NCI-H226 (cell line): ENCODE measurements at places on chromosomes 4 and X.

- DNase-seq = peak; percentile 10
Measured at GRCh38 chrX:17689971-17690409, 47.3 kb upstream of the SCML1 start.

DNA sequence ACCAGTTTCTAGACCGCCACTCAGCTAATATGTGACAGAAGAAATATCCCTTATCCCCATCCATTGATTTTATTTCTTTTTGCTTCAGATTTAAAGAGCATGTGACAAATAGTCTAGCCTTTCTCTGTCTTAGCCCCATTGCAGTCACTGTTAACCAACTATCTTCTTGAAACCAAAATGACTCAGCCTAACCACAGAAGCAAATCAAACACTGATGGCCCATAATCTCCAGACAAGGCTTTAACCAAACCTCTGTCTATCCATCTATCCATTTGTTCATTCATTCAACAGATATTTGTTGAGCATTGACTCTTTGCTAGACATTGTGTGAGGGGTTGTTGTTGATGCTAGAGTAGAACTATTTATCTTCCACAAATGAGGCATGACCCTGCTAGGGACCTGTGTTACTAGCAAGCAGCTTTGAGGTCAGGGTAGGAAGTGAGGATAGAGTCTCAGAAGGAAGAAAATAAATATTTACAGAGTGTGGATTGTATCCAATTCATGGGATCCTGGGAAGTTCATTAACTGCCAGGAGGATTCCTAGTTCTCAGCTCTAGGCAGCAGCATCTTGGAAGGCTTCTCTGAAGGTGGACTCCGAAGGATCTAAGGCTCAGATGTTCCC, 22.5 kb downstream of the HNRNPH2 start:
- DNase-seq = no peak

GRCh38 chr4:94641702-94642560, 115.8 kb upstream of the BMPR1B start:
- peak; percentile 65 for DNase-seq

GRCh38 chrX:149650162-149650561, 18.6 kb upstream of the TMEM185A start:
- DNase-seq = no peak

DNA sequence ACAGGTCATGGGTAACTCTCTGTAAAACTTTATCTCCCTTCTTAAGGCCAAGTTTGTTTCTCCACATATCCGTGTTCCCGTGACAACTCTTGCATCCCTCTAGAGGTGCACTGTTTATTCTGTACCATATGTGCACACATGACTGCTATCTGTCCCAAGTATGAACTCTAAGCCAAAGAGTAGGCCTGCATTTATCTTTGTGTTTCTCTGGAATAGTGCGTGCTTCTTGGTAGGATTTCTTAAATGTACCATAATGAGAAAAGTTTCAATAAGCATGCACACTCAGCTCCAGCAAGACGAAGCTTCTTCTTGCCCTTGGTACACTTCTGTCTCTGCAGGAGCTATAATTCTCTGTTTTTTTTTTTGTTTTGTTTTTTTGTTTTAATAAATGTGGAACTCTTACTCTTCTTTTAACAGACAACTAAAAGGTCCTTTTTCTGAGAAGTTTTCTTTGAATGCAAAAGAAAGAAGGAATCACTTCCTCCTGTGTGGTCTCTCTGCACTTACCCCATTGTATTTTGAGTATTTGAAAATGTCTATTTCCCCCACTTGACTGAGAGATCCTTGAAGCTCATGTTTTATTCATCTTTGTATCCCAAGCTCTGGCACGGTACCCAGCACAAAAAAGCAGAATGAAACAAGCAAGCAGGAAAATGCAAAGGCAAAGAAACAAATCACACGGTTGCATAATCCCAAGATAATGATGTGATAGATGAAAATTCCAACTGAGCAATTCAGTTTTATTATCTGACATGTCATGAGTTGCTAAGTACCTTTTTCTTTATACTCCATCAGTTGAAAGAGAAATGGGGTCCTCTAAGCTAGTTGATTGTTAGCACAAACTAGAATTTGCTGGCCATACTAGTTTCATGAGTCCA, 521.9 kb upstream of the BOD1L1 start:
- no peak for DNase-seq

DNA sequence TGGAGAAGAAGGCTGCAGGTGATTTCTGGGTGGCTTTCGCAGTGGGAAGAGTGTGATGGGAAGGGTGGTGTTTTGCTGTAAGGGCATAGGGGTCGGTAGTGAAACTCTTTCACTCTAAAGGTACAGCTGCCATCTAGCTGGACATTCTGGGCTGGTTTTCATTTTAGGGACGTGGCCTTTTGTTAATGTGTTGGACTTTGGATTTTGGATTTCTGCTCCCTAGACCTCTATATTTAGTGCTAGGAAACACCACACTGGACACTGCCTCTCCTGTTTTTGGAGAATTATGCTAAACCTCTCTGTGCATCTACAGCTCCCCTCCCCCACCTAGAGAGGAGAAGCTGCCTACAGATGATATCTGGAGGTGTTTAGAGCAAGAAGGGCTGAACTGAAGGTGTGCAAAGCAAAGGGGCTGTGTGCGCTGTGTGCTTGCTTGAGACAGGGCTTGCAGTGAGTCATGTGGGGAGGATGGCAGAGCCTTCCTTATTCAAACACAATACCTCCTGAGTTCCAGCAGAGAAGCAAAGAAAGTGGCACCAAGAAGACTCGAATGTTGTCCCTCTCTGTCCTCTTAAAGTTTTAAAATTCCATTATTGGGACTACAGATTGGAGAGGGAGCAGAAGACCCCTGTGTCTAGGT, 47.9 kb downstream of the STARD8 start:
- peak; percentile 4 for DNase-seq

DNA sequence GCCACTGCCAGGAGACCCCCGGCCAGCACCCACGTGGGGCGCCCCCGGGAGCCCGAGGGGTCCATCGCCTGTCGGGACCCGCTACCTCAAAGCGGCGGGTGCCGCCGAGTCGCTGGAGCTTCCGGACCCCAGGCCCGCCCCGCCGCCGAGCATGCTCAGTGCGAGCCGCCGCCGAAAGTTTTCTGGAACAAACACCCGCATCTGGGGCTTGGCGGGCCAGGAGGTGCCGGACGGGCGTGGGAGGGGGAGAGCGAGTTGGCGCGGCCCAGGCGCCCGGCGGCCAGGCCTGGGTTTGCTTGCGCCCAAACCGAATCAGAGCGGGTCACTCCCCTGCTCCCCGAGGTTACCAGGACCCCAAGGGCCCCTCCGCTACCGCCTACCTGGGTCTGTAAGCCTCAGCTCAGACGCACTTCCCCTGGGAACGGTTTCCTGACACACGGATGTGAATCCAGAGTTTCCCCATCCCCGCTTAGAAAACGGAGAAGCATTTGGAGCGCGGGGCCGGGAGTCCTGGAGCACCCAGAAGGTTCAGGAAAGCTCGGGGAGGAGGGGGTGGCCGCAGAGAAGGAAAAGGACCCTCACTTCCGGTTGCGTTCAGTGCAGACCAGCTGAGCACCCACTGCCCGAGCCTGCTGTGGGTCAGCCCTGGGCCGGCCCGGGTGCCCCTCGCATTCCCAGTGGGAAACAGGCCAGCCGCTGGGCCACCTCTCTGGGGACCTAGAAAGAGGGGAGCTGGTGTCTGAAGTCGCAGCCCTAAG, at the start of gene EVC2:
EVC2 (minus strand) TSS at position 111 of the 758 bp plus-strand sequence; CDS start at position 65, 46 bp downstream.
- peak; percentile 27 for DNase-seq

DNA sequence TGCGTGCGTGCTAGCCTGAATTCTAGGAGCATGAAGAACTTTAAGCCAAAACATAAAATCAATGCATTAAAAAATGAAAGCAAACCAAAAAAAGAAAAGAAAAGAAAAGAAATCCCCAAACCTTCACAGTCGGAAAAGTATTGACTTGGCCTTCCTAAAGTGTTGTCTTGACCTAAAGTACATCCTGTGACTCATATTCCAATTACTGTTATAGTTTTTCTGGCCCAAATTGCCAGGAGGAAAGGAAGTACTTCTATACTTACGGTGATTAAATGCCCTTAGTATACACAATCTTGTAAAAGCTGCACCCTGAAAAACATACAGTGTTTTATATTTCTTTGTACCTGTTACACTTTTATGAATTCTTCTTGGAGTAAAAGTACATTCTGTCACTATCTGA, 512.8 kb downstream of the ANKRD50 start:
- DNase-seq = no peak

DNA sequence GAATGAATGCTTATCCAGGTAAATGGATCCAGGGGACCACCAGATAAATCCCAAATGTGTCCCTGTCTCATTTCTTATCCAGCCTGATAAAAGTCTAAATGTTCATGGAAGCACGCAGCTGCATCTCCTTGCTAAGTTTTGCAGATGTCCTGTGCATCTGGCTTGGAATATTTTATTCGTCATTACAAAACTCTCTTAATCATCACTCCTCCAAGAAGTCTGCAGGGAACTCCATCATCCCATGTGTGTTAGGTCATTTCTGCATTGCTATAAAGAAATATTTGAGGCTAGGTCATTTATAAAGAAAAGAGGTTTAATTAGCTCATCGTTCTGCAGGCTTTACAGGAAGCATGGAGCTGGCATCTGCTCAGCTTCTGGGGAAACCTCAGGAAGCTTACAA, 297.2 kb downstream of the HS3ST1 start:
- no peak for DNase-seq
